T-helper 2 cell (primary cell): ENCODE measurements at places on chromosomes 3 and 15.

DNA sequence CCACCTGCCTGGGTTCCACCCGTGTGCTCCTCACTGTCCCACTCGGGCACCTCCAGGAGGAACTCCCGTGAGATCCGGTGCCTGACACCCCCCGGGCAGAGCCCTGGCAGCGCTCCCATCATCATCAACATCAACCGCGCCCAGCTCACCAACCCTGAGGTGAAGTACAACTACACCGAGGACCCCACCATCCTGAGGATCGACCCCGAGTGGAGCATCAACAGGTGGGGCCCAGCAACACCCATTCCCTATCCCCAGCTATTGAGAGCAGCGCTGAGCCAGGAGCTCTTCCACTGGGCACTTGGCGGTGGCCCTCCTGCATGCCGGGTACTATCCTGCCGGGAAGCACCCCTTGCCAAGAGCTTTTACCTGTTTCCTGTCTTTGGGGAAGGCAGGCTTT lies 33.5 kb downstream of the PLXNA1 start:
- no peak for DNase-seq

GRCh38 chr15:41573396-41573795 lies 14.4 kb downstream of the TYRO3 start:
- no peak for DNase-seq

GRCh38 chr3:49434731-49435130 lies 5.6 kb upstream of the NICN1 start:
- DNase-seq = no peak

DNA sequence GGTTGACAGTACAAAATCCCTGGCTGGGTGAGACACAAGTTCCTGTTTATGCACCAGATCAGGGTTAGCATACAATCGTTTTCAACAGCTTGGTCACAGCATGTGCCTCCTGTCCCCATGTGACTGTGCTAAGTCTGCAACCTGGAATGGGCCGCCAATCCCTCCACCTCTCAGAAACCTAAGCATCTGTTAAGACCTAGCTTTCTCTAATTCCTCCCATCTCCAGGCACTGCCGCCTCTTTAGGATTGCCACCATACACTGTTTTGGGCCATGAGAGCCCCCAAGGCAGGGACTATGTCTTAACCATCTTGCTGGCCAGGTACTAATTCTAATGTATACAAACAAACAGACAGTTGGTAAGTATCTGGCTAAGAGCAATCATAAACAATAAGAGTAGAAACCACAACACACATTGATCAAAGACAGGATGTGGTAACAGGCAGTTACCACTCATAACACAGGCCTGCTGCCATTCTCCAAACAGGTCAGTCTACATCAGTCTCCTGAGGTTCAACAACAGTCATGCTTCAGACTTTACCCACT lies 25.6 kb downstream of the SEC22C start:
- peak; percentile 96 for DNase-seq

- no peak for DNase-seq
These were observed 11.2 kb upstream of the P2RY1 start for GRCh38 chr3:152823781-152824180.

DNA sequence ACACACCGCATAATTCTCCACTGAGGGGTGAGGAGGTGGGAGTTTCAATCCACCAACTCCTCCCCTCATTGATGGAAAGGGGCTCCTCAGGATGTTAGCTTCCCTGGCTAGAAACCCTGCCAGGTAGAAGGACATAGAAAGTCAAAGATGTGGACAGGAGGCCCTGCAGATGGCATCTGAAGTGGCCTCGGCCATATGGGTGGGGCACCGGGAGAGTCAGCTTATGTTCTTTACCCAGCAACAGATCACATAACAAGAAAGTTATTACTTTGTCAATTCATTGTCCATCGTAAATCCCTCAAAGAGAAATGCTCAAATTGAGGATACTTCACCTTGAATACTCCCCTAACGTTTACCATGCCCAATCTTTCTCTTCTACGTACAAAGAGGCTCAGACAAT lies 97.3 kb upstream of the ARHGEF3 start:
- DNase-seq = no peak

DNA sequence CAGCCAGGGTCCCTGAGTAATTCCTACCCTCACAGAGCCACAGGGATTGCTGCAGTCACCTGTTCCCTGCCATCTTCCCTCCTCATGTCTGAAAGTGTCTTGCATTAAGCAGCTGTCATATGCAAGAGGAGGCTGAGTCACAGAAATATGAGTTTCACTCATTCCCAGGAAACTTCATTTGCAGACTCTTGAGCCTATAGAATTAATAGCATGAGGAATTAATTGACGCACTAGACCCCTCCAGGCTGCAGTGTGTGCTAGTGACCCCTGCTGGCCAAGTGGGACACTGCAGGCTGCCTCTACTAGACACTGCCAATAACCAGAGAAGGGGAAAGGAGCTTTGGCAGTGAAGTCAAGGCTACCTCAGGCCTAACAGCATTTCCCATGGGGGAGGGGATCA lies 50.6 kb upstream of the SLC6A1 start:
- peak; percentile 11 for DNase-seq

GRCh38 chr3:19734453-19734852 lies 199.6 kb downstream of the EFHB start:
- no peak for DNase-seq

GRCh38 chr15:97991972-97992541 lies 31.6 kb downstream of the ARRDC4 start:
- DNase-seq = no peak

DNA sequence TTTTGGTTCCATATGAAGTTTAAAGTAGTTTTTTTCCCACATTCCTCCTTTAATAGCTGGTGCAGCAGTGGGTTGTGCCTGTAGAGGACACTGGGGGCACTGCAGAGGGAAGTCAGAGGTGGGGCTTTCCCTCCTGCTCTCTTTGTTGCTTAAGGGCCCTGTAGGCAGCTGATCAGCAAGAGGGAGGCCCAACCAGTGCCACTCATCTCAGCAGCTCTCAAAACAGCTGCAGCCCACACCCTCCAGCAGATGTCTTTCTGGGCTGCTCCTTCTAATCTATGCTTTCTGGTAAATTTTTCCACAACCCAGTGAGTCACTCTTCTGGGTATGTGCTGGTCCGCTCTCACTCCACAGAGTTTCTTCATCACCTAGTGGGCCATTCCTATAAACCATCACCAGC lies 263.8 kb downstream of the FEZF2 start:
- no peak for DNase-seq

GRCh38 chr15:22959321-22960101 lies 20.7 kb downstream of the CYFIP1 start:
- no peak for DNase-seq

DNA sequence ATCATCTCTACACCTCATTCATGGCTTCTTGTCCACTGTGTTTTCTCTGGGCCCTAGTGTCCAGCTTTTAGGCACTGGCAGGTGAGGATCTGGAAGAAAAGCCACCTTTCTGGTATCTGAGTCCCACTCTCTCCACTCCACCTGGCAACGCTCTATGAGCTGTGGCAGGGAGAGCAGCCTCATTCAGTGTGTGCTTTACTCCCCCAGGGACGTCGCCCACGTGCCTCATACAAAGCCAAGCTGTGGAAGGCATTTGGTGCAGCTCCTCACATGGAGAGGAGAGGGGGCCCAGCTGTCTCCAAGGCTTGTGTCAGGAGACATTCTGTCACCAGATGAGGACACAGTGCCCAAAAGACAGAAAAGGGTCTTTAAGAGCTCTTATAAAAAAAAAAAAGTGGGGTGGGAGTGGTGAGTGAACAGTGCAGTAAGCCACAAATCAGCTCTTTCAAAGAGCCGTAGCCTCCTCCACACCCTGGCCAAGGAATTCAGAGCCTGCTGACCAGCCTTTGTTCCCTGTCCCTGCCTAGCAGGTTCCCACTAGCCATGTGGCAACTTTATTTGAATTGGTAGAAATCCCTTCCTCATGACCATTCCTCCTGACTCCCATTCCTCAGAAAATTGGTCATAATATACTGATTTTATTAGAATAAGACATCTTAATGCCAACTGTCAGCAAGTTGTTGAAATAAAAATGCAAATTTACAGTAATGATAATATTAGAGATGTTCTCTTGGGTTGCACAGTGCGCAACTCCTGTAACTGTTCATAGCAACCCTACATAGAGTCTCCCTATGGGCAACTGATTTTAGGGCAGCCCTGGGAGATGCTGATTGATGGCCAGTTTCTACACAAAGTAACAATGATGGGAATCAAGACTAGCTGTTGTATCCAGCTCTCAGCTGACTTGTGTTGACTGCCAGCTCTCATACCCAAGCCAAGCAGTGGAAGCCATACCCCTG lies 29.5 kb downstream of the GALNT15 start:
- no peak for DNase-seq

DNA sequence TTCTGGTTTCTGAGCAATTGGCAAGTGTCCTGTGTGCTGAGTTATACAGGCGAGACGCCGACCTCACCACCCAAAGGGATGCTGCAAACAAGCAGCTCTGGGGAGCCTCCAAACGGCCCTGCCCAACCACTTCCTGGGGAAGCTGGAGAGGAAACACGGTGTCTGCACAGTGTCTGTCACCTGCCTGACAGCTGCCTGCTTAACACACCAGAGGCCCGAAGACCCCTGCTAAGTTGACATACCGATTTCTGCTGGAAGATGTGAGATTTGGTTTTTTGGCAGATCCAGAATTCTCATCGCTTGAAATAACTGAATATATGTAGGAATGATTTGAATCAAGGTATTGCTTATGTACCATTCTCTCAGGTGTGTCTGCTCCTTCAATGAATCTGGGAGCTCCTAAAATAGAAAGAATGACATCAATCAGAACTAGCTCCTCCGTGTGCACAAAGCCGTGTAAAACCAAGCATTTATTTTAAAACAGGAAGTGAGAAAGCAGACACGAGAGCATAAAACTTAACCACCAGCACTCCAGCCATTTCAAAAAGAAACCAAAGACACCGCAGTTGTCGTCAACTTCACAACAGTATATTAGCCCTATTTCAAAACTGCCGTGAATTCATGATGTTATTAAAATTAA lies 27.2 kb downstream of the LRRC2 start:
- peak; percentile 71 for DNase-seq

- DNase-seq = no peak
These were observed 913 bp upstream of the WNT7A start for GRCh38 chr3:13880811-13881156.

GRCh38 chr15:52397118-52397517 lies 101.5 kb upstream of the MYO5C start:
- DNase-seq = no peak

DNA sequence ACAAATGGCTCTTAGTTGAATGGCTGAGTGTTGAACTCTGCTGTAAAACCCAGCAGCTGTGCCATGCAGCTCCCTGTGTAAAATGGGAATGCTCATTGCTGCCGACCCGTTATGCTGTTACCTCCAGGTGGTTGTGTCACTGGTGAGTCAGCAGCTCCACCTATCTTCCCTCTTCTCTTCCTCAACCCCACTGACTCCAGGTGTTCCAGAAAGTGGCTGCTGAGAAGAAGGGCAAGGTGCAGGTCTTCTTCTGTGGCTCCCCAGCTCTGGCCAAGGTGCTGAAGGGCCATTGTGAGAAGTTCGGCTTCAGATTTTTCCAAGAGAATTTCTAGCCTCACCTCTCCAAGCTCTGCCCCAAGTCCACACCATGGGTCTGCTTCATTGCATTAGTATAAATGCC lies 41.9 kb downstream of the NOX5 start:
- DNase-seq = no peak

DNA sequence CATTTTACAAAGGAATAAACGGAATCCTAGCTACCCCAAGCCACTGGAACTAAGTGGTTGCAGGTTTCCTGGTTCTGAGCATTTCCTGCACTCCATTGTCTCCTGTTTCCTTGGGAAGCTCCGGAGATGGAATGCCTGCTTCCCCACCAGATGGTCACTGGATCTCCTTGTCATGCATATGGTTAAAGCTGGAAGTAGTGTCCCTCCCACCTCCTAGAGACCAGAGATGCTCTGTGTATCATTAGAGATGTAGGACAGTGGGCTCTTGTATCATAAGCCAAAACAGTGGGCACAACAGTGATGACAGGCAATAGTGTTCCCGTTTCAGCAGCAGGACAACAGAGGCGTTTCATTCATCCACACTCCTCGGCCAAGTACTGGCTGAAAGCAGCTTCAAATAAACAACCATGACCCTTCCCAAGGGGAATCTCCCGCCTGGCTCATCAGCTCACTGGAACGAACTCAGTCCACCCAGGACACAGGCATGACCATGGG lies 136.2 kb upstream of the EIF1B start:
- DNase-seq = no peak

DNA sequence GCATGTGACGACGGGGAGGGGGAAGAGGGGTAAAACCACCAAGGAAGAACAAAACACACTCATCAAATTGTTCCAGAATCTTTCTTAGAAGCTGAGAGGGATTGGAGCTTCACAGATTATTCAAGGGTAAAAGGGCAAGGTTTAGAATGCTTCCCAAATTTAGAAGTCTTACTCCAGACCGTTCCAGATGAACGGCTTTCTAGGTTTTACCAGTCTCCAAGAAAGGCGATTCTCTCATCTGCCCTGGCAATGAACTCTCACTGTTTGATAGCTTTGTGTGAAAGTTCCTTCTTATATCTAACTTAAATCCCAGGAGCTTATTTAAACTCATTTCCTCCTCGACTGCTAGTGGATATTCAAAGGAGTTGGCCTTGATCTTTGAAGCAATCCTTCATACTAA lies 124.3 kb upstream of the PRICKLE2 start:
- no peak for DNase-seq

GRCh38 chr3:56940976-56941375 lies 119.5 kb upstream of the SPATA12 start:
- DNase-seq = no peak

DNA sequence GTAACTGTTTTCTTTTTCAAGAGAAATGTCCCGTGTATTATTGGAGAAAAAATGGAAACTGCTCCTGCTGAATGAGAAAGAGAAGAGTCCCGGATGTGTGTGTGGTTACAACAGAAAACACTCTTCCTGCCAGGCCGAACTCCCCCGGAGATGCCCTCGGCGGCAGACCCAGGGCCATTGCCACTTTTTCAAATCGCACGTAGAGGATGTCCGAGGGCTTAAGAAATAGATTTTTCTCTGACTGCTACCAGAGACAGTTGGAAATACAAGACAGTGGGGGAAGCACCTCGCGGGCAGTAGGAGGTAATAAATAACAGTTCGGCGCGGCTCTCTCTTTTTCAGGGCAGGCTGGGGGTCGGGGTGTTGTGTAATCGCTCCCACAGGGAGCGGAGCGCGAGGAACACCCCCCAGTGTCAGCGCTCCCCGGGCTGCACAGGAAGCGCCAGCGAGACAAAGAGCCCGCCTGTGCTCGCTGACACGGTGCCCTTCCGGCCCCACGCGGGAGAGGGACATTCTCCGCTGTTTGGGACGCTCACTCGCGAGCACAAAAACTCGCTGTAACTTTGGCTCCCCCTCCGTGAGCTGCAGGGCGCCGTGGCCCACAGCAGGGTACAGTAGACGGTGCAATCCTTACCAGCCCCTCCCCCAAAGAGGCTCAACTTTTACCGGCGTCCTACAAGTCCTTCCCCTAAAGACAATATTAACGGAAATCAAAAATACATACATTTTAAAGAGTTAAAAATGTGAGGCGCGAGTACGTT lies 1.1 kb downstream of the VGLL4 start:
- peak; percentile 88 for DNase-seq

DNA sequence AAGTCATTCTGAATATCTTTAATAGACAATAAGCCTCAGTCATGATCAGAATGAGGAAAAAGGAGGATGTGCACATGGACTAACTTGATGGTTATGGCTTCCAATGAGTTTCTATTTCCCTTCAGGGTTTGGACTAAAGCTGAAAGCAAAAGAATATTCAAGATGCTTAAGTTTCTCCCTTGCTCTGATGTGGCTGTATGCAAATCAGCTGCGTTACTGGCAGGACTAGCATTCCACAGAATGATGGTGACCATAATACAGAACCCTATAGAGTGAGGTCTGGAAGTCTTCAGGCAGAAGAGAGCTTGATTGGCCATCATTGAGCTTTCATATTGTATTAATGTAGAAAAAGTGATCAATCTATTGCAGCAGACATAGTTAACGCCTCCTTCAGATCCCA lies 466.0 kb downstream of the NLGN1 start:
- DNase-seq = no peak
